Skin of body (tissue), 3 donors: ENCODE measurements at places on chromosomes 7 and 10. TPM values are rescaled to one million over a fixed set of nuclear protein-coding genes. Genes with fewer than 3 reads are reported as not detected.

- no peak for DNase-seq
Observed at GRCh38 chr10:108388706-108389105, 1224.2 kb upstream of the SORCS1 start.

The CLRN3 gene
- total RNA-seq = 0.39 TPM

The PLXNA4 gene
- 6.8 TPM for total RNA-seq

The SEMA3E gene
- total RNA-seq = 7.5 TPM

The ACSL5 gene
- 10.1 TPM for total RNA-seq

The GRID1 gene
- total RNA-seq = 2.7 TPM

GRCh38 chr7:27339478-27339877, 96.9 kb downstream of the EVX1 start:
- DNase-seq = no peak

The TDRD1 gene
- 0.20 TPM for total RNA-seq

DNA sequence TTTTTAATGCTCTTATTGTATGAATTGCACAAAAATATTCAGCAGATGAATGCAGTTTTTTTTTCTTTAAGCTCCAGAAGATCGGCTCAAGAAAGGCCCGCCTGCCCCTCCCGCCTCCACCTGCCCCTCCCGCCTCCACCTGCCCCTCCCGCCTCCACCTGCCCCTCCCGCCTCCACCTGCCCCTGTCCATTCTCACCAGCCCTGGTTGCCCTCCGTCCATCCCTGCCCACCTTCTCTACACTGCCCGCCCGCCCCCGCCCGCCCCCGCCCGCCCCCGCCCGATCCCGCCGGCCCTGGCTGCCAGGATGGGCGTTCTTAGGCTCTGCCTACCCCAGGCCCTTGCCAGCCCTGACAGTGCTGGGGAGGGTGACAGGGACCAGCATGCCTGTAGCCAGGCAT, 67.4 kb downstream of the GLRX3 start:
- DNase-seq = no peak

The GIMAP8 gene
- total RNA-seq = 5.4 TPM

GRCh38 chr7:117775801-117776200, 97.4 kb downstream of the CTTNBP2 start:
- DNase-seq = no peak

The OTUD1 gene
- 20.8 TPM for total RNA-seq

- no peak for DNase-seq
Observed at GRCh38 chr7:122068999-122069398, 75.0 kb downstream of the AASS start.

GRCh38 chr10:131038056-131038455, 273.5 kb downstream of the TCERG1L start:
- no peak for DNase-seq

- no peak for DNase-seq
Observed at GRCh38 chr10:1520909-1521565, 216.3 kb downstream of the ADARB2 start.

The SPDYE1 gene
- 0.10 TPM for total RNA-seq

- no peak for DNase-seq
Observed at GRCh38 chr10:131175891-131176290, 135.6 kb downstream of the TCERG1L start.

The CARD11 gene
- total RNA-seq = 0.59 TPM

DNA sequence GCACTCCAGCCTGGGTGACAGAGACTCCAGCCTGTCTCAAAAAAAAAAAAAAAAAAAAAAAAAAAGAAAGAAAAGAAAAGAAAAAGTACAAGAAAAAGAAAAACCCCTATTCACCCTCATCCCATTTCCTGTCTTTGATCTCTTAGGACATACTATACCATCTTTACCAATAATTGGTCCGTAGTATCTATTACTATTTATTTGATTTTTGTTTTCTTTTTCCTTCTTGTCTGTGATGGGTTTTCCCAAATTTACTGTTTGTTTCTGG, 41.6 kb downstream of the PDIA4 start:
- DNase-seq = no peak

DNA sequence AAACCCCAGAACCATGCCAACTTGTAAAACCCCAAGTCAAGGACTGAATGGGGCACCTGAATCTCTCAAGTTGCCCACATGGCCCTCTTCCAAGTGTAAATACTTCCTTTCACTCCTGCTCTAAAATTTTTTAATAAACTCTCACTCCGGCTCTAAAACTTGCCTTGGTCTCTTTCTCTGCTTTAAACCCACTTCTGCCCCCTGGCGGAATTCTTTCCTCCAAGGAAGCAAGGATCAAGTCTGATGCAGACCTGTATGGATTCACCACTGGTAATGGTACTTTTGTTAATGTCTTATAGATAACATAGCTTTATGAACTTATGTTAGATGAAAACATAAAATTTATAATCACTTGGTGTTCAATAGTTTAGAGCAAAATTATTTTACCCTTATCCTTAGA, 33.8 kb downstream of the SLC16A9 start:
- no peak for DNase-seq

DNA sequence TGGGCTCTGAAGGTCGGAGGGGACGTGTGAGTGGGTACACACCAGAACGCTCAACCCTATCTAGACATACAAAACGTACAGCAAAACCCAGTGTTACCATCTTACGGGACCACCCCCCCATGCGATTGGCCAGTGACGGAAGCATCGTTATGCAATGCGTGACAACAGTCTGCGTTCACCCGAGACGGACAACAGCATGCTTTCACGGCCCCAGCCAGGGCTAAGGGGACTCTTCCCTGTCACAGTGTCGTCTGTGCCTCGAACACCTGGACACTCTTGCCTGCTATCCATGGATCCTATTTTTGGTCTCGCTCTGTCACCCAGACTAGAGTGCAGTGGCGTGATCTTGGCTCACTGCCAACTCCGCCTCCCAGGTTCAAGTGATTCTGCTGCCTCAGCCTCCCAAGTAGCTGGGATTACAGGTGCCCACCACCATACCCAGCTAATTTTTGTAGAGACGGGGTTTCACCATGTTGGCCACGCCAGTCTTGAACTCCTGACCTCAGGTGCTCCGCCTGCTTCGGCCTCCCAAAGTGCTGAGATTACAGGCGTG, 23.3 kb downstream of the DPYSL4 start:
- no peak for DNase-seq

The CCDC146 gene
- 18.2 TPM for total RNA-seq

GRCh38 chr10:62244785-62245467, 23.7 kb downstream of the RTKN2 start:
- DNase-seq = peak; percentile 74

DNA sequence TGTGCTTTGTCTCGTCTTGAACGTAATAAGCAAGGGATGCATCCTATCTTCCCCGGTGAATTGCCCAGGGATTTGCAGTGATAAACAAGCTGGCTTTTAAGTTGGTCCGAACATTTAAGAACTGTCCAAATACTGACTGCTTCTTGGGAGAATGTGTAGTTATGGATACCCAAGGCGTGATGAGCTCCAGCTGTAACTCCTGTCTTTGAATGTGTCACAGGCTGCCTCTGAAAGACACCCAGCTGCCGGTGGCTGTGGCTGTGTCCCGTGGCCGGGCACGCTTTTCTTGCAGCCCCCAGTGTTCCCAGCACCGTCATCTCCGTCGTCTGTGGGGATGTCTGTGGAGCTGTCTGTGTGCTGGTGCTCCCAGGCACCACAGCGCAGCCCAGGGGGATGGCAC, 118.1 kb downstream of the GLRX3 start:
- peak; percentile 36 for DNase-seq
